HCEC 1CT (cell line): ENCODE measurements at places on chromosomes 13 and 19.
A peak's percentile ranks its signal among the peaks of the same experiment; 100 is the strongest.

DNA sequence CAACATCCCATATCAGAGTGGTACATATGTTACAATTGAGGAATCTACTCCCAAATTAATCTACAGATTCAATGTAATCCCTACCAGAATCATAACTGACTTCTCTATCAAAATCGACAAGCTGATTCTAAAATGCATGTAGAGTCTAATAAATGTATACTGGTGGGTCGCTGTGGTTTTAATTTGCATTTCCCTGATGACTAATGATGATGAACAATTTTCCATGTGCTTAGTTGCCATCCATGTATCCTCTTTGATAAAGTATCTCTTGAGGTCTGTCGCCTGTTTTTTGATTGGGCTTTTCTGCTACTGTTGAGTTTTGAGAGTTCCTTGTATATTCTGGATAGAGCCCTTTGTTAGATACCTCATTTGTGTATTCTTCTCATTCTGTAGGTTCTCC lies 43.8 kb downstream of the KLF12 start:
- DNase-seq = peak; percentile 41

DNA sequence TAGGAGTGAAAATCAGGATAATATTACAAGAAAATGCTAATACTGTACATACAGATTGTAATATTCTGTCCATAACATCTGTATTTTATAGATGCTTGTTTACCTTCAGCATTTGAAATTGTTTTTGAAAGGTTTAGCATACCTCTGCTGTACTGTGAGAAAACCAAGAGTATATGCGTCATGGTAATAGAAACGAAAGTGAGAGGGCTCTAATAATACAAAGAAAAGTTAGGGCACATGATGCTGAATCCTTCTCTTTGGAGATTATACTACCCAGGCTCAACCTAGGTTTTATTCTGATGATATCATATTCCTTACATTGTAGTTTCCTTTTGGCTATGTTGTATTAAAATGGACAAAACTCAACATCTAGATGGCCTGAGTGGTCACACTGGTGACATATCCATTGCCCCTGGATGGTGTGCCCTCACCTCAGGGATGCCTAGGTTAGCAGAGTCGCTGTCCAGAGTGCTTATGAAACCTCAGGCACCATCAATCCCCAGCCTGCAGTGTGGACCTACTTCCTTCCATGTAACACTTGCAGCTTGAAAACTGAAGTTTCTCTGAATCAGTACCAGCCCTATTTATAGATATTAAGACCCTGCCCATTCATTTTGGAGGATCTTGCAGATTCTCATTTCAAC lies 253.7 kb downstream of the KCTD12 start:
- no peak for DNase-seq

- peak; percentile 51 for DNase-seq
These were observed 443.1 kb upstream of the SPRY2 start for GRCh38 chr13:80783926-80784565.

DNA sequence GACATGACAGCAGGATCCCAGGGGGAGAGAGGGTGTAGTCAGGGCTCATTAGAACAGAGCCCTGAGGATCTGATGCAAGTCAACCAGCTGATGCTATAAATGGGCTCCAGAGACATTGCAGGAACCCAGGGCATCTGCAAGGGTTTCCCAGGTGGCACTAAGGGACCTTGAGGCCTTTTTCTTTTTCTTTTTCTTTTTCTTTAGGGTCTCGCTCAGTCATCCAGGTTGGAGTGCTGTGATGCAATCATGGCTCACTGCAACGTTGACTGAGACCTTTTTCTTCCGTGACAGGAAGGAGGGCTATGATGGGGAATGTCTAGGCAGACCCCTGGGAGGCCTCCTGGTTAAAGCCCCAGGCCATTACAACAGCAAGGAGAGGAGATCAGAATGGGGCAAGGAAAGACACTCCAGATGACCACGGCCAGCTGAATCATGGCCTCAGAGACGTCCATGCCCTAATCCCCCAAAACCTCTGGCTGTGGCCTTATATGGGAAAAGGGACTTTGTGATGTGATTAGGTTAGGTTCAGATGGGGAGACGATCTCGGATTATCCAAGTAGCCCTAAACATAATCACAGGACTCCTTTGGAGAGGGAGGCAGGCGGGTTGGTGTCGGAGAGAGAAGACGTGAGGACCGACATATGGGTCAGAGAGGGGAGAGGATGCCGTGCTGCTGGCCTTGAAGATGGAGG lies 4.5 kb upstream of the FCGRT start:
- no peak for DNase-seq

DNA sequence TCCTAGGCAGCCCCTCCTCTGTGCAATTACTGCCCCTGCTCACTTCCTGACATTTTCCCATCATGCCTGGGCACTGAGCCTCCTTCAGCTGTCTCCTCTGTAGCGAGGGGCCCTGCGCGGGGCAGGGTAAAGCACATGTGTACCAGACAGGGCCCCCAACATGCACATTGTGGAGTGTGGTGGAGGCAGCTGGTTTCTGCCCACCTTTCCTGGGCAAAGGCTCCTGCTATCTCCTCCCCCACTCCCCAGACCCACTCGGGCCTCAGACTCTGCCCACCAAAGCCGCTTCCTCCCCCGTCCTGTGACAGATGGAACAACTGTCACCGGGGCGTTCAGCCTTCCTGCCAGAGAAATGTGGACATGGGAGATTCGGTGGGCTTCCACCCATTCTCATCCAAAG lies 2.9 kb upstream of the KPTN start:
- no peak for DNase-seq

- no peak for DNase-seq
These were observed 11.7 kb upstream of the ACTN4 start for GRCh38 chr19:38635483-38636399.

DNA sequence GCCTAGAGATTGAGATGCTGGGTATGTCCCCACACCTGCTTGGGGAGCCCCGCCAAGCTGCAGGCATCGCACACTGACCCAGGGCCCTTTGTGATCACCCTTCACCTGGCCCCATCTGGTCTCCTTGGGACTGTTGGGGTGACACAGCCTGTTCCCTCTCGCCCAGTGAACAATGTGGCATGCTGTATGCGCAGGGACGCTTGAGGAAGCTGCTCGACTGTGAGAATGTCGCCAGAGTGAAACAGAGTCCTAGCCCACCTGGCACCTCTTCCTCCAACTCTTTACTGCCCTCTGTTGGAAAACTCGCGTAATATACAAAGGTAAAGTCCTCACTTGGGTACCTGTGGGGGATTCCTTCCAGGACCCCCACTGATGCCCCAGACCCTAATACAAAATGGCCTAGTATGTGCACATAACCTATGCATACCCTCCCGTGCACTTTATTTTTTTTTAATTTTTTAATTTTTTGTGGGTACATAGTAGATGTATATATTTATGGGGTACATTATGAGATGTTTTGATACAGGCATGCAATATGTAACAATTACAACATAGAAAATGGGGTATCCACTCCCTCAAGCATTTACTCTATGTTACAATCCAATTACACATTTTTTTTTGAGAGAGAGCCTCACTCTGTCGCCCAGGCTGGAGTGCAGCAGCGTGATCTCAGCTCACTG lies 9.0 kb downstream of the BLOC1S3 start:
- DNase-seq = no peak

GRCh38 chr13:42533336-42533591 lies 40.7 kb upstream of the TNFSF11 start:
- no peak for DNase-seq

- no peak for DNase-seq
These were observed 71.0 kb downstream of the ZNF568 start for GRCh38 chr19:36987091-36987490.

DNA sequence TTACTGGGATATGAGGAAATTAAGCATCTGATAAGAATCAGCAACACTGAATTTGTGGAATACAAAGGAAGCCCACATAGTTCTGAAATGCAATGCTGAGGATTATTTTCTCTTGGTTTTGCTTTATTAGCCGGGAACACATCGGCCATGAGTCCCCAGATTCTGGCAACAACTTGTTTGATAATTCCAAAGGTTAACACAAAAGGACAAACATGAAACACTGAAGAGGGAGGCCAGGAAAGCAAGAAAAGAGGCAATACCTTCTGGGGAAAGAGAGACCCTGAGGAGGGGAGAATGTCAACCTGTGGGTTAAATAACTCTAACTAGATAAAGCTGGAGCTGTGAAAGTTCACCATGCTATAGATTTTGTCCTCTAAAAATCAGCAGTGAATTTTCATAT lies 285.9 kb downstream of the ITGBL1 start:
- DNase-seq = no peak

DNA sequence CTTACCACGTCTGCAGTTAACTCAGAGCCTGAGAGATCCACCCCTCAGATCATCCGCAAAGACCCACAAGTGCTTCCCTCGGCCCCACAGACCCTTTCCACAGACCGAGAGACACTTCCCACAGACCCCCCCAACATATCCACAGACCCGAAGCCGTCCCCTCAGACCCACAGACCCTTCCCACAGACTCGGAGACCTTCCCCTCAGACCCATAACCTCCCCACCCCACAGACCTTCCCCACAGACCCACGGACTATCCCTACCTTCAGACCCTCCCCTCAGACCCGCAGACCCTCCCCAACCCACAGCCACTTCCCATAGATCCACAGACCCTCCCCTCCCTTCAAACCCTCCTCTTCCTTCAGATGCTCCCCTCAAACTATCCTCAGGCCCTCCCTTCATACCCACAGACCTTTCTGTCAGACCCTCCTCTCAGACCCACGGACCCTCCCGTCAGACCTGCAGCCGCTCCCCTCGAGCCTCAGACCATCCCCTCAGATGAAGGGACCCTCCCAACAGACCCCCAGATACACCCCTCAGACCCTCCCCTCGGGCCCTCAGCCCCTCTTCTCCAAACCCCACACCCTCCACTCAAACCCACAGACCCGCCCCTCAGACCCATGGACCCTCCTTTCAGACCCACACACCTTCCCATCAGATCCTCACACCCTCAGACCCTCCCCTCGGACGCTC lies 20.1 kb upstream of the TFDP1 start:
- no peak for DNase-seq

- no peak for DNase-seq
These were observed 29.1 kb upstream of the NCCRP1 start for GRCh38 chr19:39167461-39168257.

- no peak for DNase-seq
These were observed 205.1 kb downstream of the LHFPL6 start for GRCh38 chr13:39397896-39398265.

GRCh38 chr19:32691952-32692726 lies 518 bp downstream of the NUDT19 start:
- peak; percentile 35 for DNase-seq

GRCh38 chr13:113748101-113748861 lies 10.7 kb upstream of the TMEM255B start:
- no peak for DNase-seq

GRCh38 chr13:111325941-111326620 lies 5.6 kb downstream of the TEX29 start:
- no peak for DNase-seq

DNA sequence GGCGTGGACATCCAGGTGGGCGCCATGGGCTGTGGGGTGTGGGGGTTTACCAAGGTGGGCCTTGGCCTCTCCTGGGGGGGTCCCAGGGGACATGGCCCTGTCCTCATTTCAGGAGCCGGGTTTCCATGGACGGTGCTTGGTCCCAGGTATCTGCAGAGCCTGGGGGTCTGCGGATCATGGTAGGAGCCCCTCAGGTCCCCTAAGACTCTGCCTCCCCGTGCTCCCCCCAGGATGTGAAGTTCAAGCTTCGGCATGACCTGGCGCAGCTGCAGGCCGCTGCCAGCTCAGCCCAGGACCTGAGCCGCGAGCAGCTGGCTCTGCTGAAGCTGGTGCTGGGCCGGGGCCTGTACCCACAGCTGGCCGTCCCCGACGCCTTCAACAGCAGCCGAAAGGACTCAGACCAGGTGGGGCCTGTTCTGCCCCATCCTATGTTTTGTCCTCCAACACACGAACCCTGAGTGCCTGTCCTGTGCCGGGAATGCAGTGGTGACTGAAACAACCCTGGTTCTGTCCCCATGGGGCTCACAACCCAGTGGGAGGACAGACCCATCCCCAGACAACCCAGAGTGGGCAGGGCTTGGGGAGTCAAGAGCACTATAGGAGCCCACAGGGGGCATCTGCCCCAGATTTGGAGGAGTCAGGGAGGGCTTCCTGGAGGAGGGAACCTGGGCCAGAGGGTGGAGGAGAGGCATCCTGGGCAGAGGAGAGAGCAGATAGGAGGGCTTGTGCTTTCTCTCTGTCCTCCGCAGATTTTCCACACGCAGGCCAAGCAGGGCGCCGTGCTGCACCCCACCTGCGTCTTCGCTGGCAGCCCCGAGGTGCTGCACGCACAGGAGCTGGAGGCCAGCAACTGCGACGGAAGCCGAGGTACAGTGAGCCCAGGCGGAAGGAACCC lies 26.8 kb downstream of the DHX34 start:
- DNase-seq = no peak

DNA sequence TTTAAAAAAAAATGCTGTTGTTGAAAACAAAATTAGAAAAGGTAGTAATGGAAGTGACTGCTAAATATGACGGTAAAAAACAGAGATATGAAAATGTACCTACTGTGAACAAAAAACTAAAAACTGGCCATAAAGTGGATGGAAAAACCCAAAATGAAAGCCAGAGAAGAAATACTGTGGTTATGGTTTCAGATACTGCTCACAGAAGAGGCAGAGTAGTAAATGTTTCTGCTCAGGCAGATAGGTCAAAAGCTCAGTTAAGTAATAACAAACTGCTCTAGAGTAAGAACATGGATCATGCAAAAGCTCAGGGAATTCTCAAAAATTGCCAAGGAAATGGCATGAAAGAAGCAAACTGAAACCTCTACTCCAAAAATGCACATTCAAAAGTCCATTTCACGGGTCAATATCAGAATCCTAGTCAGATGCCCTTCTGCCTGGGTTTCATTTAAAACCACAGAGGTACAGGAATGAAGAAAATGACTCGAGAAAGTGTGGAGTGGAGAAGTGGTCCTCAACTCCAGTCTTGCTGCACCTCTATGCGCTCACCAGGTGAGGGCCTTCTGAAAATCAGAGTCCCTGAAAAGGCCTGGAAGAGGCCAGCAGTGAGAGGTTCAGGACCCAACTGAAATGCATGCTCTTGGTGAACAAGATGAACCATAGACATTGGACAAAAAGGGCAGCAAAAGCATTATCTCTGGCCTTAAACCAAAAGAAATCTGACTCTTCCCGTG lies 315.0 kb upstream of the SPRY2 start:
- DNase-seq = no peak

DNA sequence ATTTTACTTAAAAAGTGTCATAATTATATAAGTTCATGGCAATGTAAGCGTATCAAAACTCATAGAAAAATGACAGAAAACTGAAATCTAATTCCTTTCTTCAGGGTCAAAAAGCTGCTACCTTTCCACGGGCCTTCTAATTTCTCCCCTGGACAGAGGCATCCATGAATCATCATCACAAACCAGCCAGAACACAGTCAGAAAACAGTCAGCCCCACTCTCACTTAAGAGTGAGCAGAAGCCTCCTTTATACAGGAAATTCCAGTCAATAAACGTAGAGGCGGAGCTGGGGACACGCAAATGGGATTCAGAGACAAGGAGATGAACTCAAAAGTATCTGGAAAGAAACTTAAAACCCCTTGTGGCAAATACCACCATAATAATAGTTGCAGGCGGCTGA lies 54.2 kb upstream of the ABCC4 start:
- no peak for DNase-seq
